Activated CD8-positive, alpha-beta memory T cell treated with anti-CD3 and anti-CD28 coated beads for 1 hour (primary cell): ENCODE measurements at places on chromosomes 4 and X.

DNA sequence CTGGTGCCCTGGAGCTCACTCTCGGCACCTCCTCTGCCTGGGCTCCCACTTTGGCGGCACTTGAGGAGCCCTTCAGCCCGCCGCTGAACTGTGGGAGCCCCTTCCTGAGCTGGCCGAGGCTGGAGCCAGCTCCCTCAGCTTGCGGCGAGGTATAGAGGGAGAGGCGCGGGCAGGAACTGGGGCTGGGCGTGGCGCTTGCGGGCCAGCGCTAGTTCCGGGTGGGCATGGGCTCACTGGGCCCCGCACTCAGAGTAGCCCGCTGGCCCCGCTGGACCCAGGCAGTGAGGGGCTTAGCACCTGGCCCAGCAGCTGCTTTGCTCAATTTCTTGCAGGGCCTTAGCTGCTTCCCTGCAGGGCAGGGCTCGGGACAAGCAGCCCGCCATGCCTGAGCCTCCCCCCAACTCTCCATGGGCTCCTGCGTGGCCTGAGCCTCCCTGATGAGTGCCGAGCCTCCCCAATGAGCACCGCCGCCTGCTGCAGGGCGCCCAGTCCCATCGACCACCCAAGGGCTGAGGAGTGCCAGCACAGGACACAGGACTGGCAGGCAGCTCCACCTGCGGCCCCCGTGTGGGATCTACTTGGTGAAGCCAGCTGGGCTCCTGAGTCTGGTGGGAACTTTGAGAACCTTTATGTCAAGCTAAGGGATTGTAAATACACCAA, 26.7 kb upstream of the FAM90A26 start:
- no peak for DNase-seq

- no peak for DNase-seq
Measured at GRCh38 chrX:150038986-150039599, 100.8 kb upstream of the EOLA2 start.

DNA sequence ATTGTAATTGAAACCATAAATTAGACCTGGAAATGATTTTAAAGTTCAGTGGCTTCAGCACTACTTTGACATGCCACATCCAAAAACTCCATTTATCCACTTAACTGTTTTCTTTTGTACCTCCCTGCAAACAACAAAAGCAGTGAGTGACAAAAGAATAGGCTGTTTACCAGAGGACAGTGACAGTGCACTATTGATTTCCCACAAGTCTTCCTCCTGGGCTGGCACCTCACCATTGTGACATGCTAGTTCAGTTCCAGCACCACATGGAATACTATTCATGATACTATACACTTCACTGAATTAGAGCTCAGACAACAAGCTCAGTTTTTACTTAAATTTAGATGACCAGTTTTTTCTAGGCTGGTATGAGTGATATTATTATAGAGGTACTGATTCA, 29.3 kb downstream of the MOSPD2 start:
- no peak for DNase-seq

DNA sequence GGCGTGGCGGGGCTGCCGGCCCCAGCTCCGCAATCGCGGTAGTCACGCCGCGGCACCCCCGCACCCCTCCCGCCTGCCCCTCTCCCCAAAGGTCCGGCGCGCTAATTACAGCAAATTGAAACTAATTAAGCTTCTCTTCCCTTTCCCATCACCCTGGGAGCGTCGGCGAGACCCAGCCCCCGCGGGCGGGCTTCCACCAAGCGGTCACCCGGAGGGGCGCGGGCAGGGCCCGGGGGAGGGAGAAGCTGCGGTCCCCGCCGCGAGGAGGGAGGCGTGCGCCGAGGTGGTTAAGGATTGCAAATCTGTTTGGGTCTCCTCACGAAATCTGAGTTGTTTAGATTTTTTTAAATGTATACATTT, 13.1 kb downstream of the ARX start:
- DNase-seq: no peak

- DNase-seq: no peak
Measured at GRCh38 chr4:159079074-159079473, 23.8 kb upstream of the RAPGEF2 start.

- no peak for DNase-seq
Measured at GRCh38 chr4:175422331-175422730, 389.7 kb downstream of the GPM6A start.

DNA sequence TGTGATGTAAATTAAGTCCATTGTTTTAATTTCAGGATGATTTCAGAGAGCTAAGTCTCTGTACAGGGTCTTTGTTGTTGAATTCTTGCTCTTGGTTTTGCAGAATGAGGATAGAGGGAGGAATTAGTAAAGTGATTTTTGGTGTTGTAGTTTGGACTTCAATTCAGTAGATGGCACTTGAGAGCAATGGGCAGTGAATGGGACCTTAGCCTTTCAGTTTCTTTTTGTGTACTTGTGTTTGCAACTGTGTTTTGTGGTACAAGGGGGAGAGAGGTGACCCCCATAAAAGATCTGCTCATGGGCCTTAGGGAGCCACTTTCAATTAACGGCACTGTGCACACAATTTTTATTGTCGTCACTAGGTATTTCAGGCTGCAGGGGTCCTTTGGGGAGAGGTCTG, 340.0 kb downstream of the DCAF12L2 start:
- no peak for DNase-seq

DNA sequence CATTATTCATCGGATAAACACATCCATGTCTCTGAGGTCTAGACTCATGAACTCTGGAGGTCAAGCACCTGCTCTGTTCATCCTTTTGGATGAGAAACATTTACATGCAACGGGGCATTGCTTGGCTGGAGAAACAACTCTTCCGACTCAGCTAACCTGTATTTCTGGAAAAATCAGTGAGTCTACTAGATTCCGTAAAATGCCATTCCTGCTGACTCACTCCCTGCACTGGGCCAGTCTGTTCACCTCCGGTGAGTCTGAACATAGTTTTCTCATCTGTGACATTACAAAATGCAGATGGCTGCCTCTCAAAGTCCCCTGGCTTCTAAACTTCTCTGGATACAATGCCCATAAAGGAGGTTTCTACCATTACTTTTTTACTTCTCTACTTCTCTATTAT, 185.7 kb upstream of the HS3ST1 start:
- no peak for DNase-seq

GRCh38 chr4:99594818-99595217, 20.2 kb downstream of the MTTP start:
- no peak for DNase-seq

- DNase-seq: no peak
Measured at GRCh38 chrX:45774961-45775360, 574.3 kb upstream of the DIPK2B start.

- DNase-seq: no peak
Measured at GRCh38 chrX:47174846-47175587, 18.6 kb upstream of the UBA1 start.

DNA sequence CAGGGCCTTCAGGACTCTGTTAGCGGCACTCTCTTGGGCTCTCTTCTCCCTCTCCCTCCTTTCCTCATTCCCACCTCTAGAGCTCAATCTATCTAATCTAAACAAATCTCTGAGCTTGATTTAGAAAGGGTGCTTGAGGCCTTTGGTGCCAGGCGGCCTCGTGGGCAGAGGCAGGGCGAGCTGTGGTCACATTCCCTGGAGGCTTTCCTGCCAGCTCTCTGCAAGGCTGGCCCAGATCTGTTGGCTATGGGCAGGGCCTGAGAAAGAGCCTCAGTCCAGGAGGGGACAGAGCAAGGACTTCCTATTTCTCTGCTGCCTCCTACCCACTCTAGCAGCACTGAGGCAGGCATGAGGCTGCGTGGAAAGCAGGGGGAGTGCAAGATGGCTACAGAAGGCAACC, 38.6 kb downstream of the PJA1 start:
- DNase-seq: no peak

GRCh38 chr4:26784207-26784865, 76.3 kb upstream of the STIM2 start:
- DNase-seq: no peak

GRCh38 chr4:27084685-27085361, 224.2 kb downstream of the STIM2 start:
- DNase-seq: peak; percentile 1

DNA sequence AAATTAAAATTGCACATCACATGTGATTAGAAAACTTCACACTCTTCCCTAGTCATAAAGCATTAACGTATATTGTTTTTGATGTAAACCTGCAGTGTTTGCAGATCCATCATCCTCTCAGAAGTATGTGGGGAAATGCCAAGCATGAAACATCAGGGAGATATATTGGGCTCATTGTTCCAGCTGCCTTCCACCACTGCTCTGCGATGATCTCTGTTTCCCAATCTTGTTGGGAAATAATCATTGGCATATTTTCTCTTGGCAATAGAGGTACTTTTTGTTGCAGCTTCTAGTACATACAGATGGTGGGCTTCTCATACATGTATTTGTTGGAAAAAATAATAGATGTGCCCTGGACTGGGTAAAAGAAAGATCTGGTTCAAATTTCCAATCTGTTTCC, 466.3 kb upstream of the HS3ST1 start:
- no peak for DNase-seq

DNA sequence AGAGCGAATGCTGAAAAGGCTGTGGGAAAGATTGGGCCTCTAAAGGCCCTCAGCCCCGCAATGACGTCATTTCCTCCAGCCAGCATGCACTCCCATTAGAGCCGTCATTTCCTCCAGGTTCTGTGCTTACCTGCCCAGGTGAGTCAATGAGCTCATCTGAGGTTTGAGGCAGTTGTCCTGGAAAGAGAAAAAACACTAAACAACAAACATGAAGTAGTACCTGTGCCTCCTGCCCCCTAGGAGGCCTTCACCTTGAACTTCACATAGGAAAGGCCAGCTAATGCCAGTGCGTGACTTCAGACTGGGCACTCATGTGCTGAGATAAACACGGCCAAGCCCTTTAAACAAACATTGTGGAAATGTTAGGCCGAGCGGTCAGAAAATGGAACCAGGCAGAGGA, 55.9 kb downstream of the FHDC1 start:
- DNase-seq: no peak

GRCh38 chrX:123450222-123450621, 266.1 kb downstream of the GRIA3 start:
- DNase-seq: no peak

DNA sequence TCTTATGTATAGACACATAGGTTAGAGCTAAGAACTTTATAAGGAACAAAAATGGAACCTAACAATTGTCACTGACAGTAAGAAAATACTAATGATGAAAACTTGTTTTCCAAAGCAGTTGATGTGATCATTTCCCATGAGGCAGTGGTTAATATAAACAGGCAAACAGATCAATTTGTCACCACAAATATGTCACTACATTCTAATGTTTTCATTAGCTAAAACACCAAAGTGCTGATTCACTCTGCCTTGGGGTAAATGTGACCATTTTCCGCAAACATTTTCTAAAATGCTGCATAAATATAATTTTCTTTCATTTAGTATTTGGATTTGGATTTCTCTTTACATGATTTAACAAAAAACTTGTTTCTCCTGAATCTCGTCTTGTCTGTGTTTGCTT, 408.9 kb upstream of the CTSO start:
- DNase-seq: no peak

- no peak for DNase-seq
Measured at GRCh38 chrX:776061-776460, 145.5 kb downstream of the SHOX start.

GRCh38 chr4:53855581-53856250, 208.7 kb downstream of the CHIC2 start:
- no peak for DNase-seq

- no peak for DNase-seq
Measured at GRCh38 chr4:119550857-119551532, 77.6 kb downstream of the PDE5A start.

DNA sequence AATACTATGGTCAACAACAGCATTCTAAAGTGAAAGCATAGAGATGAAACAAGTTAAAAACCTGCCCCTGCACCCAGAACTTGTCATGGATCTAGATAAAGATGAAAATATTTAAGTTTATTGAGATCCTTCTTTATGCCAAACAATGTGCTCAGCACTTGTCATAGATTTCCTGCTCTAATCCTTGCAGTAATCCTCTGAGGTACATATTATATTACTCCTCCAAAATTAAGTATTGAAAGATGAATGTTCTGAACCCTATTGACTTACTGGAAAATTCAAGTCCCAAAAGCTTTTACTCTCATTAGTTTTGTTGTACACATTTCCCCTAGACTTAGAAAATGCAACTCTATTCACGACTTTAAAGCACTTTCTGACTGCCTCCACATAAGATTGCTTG, 35.6 kb downstream of the CAMK2D start:
- DNase-seq: no peak

GRCh38 chr4:89303814-89304388, 3.7 kb downstream of the GPRIN3 start:
- no peak for DNase-seq

DNA sequence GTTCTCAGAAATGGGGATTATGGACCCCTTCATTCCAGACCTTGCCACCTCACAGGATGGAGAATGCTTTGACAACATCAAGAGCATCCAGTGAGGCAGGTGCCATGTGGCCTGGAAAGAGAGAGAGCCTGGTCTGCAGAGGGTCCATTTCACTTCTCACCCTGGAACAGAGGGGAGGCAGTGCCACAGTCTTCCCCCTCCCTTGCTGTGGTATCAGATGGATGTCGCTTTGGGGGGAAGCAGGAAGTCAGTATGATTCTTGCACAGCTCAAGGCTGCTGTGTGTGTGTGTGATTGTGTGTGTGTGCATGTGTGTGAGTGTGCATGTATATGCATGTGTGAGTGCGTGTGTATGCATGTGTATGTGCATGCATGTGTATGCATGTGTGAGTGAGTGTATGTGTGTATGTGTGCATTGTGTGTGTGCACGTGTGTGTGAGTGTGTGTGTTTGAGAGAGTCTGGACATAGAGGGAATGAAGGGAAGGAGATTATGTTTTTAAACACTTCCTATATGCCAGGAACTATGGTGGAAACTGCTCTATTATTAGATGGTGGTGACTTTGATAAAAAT, 328.6 kb upstream of the CLNK start:
- DNase-seq: no peak

- DNase-seq: no peak
Measured at GRCh38 chr4:16158504-16158852, 67.8 kb downstream of the TAPT1 start.

DNA sequence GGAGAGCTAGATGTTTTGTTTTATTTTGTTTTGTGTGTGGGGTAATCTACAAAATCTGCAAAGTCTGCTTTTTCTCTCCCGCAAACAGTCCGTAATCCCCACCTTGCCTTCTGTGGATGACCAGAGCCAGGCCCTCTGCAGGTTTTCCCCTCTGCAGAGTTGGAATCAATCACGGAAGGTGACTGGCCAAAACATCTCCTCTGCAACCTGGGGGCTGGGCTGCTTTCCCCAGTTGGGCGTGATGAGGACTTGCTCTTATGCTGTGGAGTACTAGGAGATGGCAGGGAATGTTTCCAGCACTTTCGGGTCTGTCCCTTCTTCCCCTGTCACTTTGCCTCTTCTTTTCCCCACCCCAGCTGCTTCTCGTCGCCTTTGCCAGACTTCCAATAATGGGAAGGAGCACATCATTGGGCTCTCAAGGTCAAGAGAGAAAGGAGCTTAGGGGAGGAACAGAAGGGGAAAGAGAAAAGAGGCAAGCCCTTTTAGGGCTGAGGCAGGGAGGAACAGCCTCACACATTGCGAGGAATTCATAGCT, 1.1 kb downstream of the TMEM35A start:
- DNase-seq: no peak

DNA sequence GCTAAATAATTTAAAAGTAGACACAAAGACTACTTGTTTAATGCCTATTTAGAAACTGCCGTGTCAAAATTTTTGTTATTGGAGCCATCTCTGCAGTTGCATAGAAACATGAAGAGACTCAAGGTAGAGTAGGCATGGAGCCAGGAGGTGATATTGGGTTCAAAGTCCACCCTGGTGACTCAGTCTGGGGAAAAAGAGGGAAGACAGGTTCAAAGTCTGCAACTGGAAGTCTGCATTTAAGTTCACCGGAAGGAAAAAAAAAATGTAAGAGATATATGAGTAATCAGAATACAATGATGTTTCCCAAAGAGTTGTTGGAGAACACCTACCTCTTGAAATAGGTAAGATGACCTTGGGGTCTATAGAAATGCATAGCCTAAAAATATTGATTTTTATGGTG, 67.4 kb upstream of the QRFPR start:
- no peak for DNase-seq
